Esophagus muscularis mucosa (tissue), 4 donors: ENCODE measurements at places on chromosomes 1 and 21. TPM values are rescaled to one million over a fixed set of nuclear protein-coding genes. Genes with fewer than 3 reads are reported as not detected.

DNA sequence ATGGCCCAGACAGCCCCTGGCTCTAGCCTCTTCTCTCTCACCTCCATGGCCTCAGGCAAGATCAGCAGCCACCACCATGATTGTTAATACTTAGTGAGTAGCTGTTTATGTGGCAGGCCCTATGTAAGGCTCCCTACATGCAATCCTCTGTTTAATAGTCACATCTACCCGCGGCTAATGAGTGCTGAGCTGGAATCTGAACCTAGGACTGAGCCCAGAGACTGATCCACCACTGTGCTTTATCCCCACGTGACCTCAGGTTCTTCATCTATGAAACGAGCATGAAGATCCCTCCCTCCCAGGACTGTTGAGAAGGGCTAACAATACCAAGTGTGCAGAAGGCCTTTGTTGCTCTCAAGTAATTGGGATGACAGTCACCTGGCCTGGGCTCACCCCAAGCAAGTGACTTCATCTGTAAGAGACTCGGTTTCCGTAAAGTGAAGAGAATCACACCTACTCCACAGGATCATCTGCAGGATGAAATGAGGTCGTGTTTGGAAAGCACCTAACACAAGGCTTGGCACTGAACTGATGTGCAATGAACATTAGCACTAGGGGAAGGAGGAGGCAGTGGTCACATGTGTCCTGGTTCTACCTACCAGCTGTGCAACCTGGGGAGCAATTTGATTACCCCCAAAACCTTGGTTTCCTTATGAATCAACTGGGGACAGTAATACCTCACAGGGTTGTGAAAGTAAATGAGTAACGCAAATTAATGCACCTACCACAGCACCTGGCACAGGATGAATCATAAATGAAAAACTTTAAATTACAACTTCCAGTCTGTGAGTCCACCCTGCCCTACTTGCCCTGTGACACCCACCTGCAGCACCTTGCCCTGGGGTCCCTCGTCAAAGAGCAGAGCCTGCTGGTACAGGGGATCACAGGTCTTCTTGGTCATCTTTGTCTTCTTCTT lies 37.2 kb downstream of the RIMS3 start:
- no peak for DNase-seq

- no peak for DNase-seq
Observed at GRCh38 chr1:214603819-214604252, 841 bp downstream of the CENPF start.

DNA sequence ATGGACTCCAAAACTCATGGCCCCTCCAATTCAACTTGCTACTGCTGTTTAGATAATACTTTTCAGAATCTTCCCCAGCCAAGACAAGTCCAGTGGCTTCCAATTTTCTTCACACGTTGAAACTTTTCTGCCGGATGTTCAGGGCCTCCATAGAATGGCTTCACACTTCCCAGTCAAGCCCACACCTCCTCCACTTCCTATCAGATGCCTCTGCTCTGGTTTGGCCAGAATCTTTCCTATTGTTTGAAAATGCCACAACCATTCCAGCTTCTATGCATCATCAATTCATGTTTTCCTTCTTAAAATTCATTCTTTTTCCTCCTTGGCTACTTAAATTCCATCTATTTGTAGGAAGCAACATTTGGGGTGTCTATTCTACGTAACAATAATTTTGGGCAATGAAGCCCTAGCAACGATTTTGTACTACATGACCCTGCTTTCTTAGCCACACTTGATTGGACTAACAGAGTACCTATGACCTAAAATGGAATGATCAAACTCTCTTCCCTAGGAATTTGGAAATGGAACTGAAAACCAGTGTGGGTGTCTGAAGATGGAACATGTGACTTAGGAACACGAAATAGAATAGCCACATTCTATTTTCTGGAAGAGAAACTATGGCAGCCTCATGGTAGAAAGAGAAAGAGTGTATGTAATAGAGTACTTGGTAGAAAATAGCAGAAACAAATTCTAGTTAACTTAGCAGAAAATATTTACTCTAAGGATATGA lies 74.1 kb upstream of the CNIH3 start:
- peak; percentile 37 for DNase-seq

- no peak for DNase-seq
Observed at GRCh38 chr1:92259350-92259749, 39.4 kb downstream of the GLMN start.

- DNase-seq = no peak
Observed at GRCh38 chr1:41588334-41588875, 103.9 kb upstream of the EDN2 start.

- no peak for DNase-seq
Observed at GRCh38 chr1:29697391-29697780, 461.1 kb downstream of the PTPRU start.

DNA sequence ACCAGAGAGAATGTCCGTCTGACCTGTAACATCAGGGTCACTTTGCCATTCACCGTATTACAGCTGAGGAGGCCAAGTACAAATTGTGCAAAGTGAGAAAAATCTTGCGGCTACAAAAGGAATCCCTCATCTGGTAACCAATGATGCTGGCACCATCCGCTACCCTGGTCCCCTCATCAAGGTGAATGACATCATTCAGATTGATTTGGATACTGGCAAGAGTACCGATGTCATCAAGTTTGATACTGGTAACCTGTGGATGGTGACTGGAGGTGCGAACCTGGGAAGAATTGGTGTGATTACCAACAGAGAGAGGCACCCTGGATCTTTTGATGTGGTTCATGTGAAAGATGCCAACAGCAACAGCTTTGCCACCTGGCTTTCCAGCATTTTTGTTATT lies 18.3 kb upstream of the MUL1 start:
- no peak for DNase-seq

DNA sequence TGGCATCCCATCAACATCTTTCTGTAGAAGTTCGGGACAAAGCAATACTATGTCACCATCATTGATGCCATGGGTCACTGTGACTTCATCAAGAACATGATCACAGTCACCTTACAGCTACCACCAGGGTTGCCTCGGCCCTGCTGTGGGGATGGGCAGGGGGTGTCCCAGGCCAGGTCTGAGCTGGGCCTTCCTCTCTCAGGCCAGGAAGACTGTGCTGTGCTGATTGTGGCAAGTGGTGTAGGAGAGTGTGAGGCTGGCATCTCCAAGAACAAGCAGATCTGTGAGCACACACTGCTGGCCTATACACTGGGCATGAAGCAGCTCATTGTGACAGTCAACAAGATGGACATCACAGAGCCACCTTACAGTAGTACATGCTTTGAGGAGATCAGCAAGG lies 20.9 kb upstream of the RPL11 start:
- no peak for DNase-seq

DNA sequence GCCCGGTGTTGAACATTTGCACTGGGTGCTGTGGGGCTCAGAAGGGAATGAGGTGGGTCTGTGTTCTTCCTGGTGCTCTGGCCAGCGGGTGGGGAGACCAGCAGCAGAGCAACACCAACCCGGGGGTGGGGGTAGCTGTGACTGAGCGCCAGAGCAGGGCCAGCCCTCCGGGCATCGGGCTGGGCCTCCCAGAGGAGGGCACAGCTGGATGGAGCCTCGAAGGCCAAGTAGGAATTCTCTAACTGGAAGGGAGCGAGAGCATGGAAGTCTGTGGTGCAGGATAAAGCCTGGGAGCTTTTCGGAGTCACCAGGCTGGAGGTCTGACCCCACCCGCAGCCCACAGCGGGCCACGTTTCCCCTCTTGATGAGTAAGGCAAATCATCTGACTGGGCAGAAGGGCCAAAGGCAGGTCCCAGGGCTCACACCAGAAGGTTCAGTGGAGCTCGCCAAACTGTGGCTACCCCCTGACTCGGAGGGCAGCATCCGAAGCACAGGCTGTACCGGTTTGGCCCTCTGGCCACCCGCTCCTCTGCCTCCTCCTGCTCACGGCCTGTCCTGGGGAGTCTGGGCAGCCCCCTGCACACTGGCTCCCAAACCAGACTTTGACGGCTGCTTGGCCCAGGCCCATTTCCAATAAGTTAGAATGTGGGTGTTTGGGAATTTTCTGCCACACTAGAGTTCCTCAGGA lies 18.8 kb downstream of the SLC1A7 start:
- DNase-seq = no peak

GRCh38 chr1:66571789-66572188 lies 37.8 kb downstream of the SGIP1 start:
- DNase-seq = no peak

- no peak for DNase-seq
Observed at GRCh38 chr21:31279986-31280385, 64.1 kb downstream of the TIAM1 start.

- no peak for DNase-seq
Observed at GRCh38 chr1:191912517-191912916, 245.7 kb upstream of the RGS18 start.

Gene FMOD
- total RNA-seq = 24.5 TPM
